ENCODE measurements at places on chromosomes 13 and 19. TPM values are rescaled to one million over a fixed set of nuclear protein-coding genes. Genes with fewer than 3 reads are reported as not detected.

GRCh38 chr13:45850027-45850613, 1.4 kb downstream of the SIAH3 start:
- DNase-seq, result no peak

GRCh38 chr19:15813916-15814315, 1.5 kb downstream of the OR10H1 start:
- DNase-seq, result no peak

DNA sequence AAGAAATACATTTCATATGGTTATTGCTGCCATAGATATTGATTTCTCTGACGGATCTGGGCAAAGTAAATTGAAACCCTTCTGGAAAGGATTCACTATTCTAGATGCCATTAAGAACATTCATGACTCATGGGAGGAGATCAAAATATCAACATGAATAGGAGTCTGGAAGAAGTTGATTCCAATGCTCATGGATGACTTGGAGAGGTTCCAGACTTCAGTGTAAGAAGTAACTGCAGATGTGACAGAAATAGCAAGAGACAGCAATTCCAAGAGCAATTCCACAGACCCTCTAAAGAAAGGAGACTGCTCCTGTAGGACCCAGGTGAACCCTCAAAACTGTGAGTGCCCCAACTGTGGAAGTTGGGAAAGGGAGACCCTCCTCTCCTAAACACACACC, 30.9 kb upstream of the KCTD12 start:
- DNase-seq, result no peak

DNA sequence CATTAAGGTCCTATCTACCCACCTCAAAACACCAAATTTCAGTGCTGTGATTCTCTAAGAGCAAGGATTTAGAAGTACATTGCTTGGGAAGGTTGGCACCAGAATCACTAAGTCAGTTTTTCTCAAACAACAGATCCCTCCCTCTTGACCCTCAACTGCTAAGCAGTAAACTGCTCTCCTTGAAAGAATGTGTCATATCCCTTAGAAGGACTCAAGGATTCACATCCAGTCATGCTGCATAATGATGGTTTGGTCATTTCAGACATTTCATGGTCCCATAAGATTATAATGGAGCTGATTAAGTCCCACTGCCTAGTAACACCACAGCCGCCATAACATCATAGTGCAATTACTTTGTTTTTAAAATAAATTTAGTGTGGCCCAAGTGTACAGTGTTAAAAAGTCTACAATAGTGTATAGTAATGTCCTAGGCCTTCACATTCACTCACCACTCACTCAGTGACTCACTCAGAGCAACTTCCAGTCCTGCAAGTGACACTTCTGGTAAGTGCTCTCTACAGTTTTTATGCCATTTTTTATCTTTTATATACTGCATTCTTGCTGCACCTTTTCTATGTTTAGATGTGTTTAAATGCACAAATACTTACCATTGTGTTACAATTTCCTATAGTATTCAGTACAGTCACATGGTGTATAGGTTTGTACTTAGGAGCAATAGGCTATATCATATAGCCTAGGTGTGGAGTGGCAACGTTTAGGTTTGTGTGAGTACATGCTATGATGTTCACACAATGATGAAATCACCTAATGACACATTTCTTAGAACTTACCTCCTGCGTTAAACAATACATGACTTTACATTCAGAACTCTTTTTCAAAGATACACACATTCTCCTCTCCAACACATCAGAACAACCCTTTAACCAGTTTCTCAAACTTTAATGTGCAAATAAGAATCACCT, 15.7 kb upstream of the CCDC169 start:
- DNase-seq, result no peak

- no peak for DNase-seq
Measured at GRCh38 chr19:17076543-17076991, 990 bp downstream of the MYO9B start.

GRCh38 chr19:1921825-1922224, 16.6 kb downstream of the ADAT3 start:
- no peak for DNase-seq

GRCh38 chr19:55232286-55232602, 3.7 kb upstream of the TMEM86B start:
- DNase-seq, result no peak

- no peak for DNase-seq
Measured at GRCh38 chr13:50612717-50613116, 230.8 kb downstream of the DLEU7 start.

DNA sequence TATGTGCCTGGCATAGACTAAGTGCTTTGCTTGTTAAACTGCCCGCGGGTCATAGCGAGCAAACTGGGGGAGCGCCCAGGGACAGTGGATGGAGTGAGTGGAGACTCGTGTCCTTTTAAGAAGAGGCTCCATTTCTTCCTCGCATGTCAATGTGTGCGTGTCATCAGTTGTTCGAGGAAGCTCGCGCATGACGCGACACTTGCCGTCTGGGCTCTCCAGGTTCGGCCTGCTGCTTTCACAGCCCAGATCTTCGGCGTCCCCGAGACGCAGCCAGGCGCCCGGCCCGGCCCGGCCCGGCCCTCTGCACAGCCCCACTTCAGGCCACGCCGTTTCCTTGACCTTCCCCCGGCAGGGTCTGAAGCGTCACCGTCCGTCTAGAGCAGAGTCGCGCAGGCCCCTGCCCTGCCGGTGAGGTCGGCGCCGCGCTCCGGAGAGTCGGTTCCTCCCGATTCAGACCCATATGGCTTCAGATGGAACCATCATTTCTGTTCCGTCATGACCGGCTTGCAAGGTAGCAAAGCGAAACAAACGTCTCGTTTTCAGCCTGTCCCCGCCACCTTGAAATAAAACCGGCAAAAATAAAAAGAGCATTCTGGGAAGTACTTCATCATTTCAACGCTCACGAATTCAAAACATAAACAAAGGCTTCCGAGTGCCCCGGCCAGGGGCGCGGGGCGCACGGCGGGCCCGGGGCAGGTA, 599 bp upstream of the ARHGEF7 start:
- no peak for DNase-seq

- DNase-seq, result peak; percentile 98
Measured at GRCh38 chr19:13152974-13153568, 2.9 kb downstream of the IER2 start.

- DNase-seq, result no peak
Measured at GRCh38 chr19:13029893-13030292, 34.6 kb downstream of the NFIX start.

DNA sequence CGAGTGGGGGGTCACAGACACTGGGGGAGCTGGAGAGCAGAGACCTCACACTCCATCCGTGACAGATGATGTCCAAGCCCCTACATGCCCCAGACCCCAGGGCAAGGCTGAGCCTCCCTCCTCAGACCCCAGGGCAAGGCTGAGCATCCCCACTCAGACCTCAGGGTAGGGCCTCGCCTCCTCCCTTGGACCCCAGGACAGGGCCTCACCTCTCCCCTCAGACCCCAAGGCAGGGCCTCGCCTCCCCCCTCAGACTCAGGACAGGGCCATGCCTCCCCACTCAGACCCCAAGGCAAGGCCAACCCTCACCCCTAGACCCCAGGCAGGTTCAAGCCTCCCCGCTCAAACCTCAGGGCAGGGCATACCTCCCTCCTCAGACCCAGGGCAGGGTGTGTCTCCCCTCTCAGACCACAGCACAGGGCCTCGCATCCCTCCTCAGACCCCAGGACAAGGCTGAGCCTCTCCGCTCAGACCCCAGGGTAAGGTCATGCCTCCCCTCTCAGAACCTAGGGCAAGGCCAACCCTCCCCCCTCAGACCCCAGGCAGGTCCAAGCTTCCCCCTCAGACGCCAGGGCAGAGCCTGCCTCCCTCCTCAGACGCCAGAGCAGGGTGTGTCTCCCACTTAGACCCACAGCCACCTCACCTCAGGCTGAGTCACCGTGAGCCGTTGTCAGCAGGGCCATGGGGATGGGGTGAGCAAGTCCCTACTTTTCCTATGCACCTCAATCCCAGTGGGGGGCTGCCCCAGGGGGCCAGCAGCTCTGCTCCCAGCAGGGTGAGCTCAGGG, 1.7 kb upstream of the S1PR4 start:
- DNase-seq, result no peak

GRCh38 chr13:79171141-79172061, 234.7 kb downstream of the RBM26 start:
- DNase-seq, result no peak

DNA sequence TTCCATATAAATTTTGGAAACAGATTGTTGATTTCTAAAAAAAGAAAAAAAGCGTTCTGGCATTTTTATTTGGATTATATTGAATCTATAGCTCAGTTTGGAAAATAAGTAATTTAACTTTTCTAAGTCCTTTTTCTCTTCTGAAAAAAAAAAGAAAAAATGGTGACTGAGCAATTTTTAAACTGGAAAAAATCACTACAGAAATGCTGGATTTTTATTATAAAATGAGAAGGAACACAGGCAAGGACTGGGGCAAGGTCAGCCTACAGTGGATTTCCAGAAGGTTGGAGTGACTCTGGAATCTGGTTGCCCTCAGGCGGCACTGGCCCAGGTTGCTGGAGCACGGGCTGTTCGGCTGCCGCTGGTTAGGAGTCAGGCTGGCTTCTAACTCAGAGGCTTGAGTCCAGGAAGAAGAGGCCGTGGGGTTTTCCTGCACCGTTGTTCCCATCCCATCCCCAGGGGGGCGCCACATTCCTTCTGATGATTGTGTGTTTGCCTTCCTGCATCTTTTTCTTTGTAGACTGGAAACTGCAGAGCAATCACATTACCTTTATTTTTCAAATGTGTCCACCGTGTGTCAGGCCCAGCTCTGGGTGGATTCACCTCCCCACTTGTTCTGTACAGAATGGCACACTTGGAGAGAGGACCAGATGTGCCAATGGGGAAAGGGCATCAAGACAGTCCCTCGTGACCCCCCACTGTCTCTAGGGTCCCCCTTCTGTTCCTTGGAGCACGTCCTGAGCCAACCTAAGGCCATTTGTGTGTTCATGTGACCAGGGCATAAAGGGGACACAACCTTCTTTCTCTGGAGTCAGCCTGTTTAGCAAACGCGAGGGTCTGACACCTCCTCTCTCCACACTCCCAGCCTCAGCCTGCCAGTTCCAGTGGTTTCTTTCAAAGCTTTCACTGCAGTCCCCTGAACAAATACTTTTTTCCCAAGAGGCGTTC, 44.5 kb upstream of the GTF3A start:
- no peak for DNase-seq

Gene TYROBP
- total RNA-seq, result 14.1 TPM

Gene ZNF524
- 9.6 TPM for total RNA-seq

Gene OR7D2
- total RNA-seq, result 0.06 TPM

Gene ADGRE3
- not detected for total RNA-seq

Gene SHD
- 6.7 TPM for total RNA-seq
